ENCODE measurements at places on chromosomes 5 and 9.

DNA sequence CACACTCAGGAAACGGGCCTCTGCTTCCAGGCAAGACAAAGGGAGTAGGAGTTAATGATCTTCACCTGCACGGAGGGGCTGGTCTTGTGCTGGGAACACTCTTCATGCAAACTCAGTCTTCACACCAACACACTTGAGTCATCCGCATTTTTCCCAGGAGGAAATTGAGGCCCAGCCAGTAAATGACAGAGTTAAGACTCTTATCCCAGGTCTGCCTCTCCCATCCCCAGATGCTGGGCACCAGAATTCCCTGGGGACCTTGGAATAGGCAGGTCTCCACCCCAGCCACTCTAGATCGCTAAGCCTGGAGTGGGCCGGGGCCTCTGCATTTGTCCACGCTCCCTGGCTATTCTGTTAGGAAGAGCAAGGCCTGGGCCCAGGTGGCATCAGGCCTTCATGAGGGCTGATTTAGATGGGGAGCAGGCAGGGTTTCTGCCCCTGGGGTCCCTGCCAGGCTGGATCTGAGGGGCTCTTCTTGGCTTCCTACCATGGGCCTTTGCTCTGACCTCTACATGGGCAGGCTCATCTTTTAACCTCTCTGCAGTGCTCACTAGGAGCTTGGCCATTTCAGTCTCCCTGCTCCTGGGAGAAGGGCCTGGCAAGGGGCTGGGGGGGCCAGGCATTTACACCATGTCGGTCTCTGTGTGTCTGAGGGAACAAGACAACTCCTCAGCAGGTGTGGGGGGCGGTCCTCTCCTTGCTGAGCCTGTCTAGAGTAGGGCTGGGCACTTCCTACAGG is 77.3 kb downstream of the AMBP start:
- no peak for ATAC-seq

DNA sequence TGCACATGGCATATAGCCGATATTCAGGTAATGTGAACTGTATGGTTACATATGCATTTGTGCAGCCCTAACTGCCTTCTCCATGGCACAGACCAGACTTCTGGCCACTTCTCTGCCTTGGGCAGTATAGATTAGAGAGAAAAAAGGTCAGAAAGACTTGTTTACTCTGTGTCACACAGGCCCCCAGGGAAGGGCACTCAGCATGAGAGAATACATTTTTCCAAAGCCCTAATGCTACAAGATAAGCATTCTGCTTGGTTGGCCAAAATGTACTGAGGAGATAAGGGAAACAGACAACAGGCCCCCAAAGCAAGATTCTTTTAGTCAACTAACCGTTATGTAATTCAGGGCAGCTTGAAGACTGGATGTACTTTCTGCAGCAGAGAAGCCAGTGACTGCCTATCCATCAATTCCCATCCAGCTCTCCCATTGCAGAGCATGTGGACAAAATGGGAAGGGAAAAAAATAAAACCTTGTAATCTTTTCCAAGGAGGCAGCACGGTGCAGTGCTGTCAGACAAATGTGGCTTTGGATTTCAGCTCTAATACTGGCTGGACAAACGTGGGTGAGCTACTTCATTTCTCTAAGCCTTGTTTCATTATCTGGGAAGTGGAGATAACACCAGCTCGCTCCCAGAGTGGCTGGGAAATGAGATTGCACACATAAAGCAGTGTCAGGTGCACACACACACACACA is 205.9 kb downstream of the NSG2 start:
- ATAC-seq, result no peak

- ATAC-seq, result peak; percentile 67
Observed at GRCh38 chr9:72656021-72656420, 134.6 kb downstream of the TMC1 start.

DNA sequence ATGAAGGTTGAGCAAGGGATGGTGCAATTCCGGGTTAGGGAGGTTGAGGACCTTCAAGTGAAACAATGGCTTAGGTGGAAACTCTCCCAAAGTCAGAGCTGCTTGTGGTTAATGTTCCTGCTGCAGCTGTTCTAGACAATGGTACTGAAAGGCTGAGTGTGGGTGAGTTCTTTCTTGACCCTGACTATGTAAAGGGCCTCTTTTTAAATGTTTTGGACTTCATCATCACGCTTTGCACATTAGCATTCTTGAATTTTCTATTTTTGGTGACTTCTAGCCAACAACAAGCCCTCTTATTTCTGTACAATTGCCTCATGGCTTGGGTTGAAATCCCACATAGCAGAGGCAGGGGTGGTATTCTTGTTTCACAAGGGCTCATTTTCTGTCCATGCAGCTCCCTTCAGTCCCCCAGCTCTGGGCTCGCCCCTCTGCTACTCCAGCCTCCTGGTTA is 136.3 kb upstream of the ANKRD55 start:
- no peak for ATAC-seq

DNA sequence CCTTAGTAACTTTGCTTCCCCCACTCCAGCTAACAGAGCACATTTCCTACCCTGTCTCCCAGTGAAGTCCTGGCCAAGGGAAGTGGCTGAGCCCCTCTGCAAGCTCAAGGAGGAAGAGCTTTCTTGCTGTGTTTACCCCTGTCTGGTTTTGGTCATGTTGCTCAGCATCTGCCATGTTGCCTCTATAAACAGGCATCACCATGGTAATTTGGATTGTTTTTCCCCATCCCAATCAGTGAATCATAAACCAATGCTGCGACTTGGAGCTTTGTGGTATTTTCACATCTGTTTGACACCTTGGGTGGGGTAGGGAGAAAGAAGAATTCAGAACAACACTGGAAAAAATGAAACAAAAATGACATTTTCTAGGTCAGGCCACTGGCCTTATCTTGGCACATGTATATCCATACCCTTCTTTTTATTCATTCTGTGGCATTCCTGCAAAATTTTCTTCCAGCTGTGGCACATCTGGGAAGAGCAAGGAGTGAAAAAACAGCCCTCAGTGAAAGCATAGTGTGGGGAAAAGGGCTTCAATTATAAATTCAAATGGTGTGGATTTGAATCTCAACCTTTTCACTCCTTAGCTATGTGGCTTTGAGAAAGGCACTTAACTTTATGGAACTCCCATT is 42.5 kb downstream of the SLIT3 start:
- no peak for ATAC-seq

- peak; percentile 84 for ATAC-seq
Observed at GRCh38 chr9:27333241-27334052, 36.5 kb upstream of the EQTN start.

- no peak for ATAC-seq
Observed at GRCh38 chr9:5301544-5301943, 3.0 kb downstream of the RLN2 start.

DNA sequence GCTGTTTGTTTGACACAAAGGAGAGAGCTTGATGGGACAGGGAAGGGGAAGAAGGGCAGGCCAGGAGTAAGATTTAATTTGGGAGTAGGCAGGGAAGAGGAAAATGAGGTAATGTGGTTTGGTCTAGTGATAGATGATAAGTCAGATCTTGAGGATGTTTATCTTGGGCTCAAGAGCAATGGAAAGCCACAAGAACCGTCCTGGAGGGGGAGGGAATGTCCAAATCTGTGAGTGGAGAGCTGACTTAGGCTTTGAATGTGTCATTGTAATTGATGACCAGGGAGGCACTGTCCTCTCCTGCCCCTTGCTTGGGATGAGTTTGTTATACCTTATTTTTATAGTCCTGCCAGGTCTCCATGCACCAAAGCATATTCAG is 37.5 kb downstream of the MAMDC2 start:
- no peak for ATAC-seq

Measured in esophagus mucosa (tissue), 1 donor.